Mesothelial cell of epicardium (in vitro differentiated cells): ENCODE measurements at places on chromosomes 1 and 21.

DNA sequence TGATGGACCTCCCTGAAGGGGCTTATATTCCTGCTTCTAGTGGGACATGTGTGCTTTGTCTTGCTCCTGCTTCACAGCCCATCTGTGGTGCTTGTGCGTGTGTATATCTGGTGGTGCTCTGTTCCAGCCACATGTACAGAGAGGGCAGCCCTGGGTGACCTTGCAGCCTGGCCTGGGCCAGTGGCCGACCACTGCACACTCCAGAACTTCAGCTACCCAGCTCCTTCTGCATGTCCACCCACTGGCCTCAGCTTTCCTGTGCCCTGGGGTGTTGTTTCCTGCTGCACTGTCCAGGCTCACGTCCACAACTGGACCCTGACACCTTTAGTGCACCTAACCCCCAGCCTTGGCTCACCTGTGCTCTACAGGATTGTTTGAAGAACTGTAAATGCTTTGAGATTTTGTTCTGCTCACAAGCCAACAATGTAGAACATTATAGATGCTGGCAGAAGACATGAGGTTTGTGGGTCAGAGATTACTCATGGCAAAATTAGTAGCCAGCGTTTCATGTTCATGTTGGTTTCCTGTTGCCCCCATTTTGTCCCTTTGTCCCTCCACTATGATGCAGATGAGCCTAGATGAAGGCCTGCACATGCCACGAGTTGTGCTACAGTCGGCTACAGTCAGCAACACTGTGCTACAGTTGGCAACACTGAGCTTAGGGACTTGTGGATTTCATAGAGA is 5.3 kb upstream of the S100B start:
- no peak for DNase-seq

- no peak for DNase-seq
These were observed 304.6 kb upstream of the FAM78B start for GRCh38 chr1:166471359-166471758.

DNA sequence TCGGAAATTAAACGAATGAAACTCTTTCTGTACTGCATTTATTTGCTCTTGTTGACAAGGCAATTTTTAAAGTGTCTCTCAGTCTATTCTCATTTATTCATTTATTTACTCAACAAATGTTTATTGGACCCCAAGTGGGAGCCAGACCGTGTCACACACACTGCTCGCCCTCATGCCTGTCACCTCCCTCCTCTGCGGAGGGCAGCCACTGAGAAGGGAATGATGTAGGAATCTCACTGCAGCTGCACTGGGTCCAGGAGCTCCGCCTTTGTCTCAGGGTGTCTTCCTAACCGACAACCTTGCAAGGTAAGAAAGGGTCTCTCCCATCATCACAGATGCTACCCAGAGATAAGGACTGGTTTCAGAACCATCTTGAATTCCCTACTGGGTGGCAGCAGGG is 14.1 kb upstream of the KLHDC7A start:
- DNase-seq, result no peak

- DNase-seq, result no peak
These were observed 5.3 kb upstream of the ERG start for GRCh38 chr21:38503583-38503982.

DNA sequence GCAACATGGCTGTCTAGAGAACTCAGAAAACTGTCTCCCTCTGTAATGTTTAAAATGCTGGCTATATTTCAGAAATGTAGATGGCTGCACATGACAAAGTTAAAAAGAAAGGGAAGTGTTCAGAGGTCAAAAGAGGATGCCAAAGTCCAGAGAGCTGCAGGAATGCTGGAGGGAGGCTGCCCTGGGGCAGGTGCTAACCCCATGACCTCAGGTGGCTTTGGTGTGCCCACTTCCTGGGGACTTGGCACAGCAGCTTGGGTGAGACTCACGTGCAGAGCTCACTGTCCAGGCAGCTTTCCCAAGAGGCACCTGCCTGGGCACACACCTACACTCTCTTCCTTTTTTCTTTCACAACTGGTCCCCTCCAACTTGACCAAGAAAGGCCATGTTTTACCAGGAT is 256.4 kb downstream of the KCNJ6 start:
- no peak for DNase-seq

GRCh38 chr1:19208710-19209438 is 1.2 kb downstream of the UBR4 start:
- DNase-seq, result no peak
